ENCODE measurements at places on chromosomes 3 and 15.

DNA sequence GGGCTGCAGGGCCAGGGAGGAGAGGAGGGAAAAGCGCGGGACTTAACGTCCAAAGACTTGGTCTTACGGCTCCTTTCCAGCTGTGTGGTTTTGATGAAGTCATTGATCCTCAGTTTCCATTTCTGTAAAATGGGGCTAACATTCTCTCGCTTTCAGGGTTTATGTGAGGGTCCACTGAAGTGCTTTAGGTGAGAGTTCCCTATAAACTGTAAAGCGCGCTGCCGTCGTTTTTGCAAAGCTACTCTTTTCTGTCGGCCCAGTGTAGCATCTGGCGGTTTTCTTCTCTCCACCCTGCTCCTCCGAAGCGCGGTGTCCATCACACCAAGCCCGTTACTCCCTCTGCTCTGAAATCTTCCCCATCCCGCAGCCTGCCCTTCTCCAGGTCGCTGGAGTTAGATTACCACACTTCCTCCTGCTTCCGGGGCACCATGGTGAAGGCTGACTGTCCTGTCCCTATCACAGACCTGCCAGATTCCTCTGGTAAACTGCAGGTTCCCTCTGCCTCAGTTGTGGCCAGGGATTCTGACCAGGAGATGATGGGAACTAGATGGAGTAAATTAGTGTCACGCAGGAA lies 702 bp upstream of the DNAJC17 start:
- no peak for DNase-seq

- DNase-seq = no peak
Observed at GRCh38 chr3:170500995-170501394, 82.3 kb downstream of the CLDN11 start.

- DNase-seq = no peak
Observed at GRCh38 chr15:31080591-31081014, 20.9 kb downstream of the TRPM1 start.

- no peak for DNase-seq
Observed at GRCh38 chr15:54836052-54836795, 360.5 kb downstream of the RSL24D1 start.

DNA sequence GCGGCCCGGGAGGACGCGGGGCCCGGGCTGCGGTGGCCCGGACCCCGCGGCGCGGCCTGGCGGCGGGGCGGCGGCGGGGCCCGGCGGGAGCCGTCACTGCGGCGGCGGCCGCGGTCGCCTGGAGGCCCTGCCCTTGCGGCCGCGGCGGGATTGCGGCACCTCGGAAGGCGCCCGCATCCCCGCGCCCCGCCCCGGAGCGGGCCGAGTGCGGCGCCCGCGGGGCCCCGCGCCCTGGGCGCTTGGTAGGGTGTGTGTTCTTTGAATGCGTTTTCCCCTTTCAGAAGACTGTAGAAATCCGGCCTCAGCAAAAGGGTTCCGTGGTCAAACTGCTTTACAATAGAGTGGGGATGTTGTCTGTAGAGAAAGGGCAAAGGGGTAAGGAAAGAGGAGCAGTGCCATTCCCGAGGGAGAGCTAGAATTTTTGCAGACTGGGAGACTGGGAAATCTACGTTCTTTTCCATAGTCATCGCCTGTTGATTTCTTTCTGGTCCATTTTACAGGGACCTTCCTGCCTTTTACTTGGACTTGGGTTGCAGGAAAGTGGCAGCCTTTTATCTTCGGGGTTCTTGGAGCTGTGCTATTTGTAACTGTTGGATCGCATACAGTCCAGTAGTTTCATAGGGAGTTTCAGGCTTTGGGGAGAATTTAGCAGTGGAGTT lies 630 bp downstream of the SNRK start:
- no peak for DNase-seq

- DNase-seq = no peak
Observed at GRCh38 chr3:8972639-8973038, 9.4 kb upstream of the RAD18 start.

DNA sequence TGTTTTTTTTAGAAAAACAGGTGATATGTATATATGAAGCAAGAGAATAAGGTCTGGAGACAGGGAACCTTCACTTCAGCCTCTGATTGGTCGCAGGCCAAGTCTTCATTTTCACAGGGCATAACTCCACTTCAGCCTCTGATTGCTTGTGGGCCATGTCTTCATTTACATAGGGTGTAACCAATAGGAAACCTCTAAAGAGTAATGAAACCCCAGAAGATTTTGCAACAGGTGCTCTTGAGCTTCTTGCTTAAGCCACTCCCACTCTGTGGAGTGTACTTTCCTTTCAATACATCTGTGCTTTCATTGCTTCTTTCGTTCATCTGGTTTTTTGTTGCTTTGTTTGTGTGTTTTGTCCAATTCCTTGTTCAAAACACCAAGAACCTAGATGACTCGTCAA lies 22.6 kb upstream of the SCG3 start:
- no peak for DNase-seq

DNA sequence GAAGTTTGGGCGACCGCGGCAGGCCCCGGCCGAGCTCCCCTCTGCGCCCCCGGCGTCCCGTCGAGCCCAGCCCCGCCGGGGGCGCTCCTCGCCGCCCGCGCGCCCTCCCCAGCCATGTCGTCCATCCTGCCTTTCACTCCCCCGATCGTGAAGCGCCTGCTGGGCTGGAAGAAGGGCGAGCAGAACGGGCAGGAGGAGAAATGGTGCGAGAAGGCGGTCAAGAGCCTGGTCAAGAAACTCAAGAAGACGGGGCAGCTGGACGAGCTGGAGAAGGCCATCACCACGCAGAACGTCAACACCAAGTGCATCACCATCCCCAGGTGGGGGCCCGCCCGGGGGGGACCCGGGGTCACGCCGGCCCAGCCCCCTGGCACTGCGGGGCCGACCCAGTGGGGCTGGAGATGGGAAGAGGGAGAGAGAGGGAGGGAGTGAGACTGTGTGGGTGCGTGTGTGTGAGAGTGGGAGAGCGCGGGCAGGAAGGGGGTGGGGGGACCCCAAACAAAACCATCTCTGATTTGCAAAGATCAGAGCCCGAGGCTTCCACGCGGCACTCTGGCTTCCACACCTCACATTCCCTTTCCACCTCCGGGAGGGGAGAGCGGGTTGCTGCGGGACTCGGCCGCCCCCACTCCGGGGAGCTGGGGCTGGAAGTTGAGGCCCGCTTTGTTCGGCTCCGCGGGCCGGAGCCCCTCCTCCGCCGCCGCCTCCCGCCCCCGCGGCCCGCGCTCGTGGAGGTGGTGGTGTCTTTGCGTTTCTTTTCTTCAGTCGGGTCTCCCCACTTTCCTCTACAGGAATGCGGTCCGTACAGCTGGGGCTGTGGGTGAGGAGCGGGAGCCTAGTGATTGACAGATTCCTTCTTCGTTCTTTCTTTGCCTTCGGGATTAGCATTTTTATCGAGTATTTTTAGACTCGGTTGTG lies 898 bp downstream of the SMAD3 start:
- DNase-seq = no peak

DNA sequence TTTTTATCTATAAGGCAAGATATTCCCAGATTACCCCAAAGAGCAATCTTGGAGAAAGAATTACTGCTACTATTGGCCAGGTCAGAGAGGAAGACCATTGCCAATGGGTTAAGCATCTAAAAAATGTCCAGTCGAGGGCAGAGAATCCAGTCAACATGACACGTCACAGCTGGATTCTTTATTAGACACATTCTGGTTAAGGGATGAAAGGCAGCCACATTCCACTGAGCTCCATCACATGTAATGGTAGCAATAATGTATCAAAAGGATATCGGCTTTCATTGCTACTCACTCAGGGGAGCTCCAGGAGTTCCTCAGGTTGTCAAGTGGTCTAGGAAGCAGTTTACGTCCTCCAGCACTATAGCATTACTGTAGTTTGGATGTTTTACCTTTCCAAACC lies 421.1 kb downstream of the PLOD2 start:
- DNase-seq = no peak

GRCh38 chr15:92112711-92113110 lies 259.2 kb downstream of the SLCO3A1 start:
- DNase-seq = no peak

GRCh38 chr15:70087708-70088352 lies 9.9 kb downstream of the TLE3 start:
- no peak for DNase-seq

- no peak for DNase-seq
Observed at GRCh38 chr3:155960060-155960459, 89.6 kb downstream of the GMPS start.

- DNase-seq = no peak
Observed at GRCh38 chr15:35399901-35400300, 146.1 kb downstream of the DPH6 start.

- no peak for DNase-seq
Observed at GRCh38 chr3:31861826-31862225, 119.2 kb downstream of the OSBPL10 start.

DNA sequence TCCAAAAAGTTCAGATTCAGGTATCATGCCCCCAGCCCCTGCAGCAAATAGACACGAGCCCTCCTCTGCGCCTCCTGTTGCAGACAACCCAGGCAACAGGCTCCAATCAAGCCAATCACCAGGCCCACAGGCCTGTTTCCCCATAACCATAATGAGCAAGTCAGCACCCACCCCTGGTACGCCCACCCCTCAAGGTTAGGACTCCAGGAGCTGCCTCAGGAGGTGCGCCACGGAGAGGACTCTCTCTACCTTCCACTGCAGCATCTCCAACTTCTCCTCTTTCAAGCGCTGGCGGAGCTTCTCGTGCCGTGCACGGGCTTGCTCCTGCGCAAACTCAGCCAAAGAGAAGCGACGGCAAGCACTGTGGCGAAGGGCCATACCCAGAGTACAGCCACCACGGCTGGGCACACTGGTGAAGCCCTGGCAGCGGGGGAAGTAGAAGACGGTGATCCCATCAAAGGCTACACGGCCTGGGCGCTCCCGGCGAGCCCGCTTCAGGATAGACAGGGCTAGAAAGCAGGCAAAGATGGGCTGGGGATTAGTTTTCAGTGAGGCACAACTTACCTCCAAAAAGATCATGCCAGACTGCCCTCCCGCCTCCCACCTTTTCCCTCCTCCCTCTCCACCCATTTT lies 8.5 kb downstream of the CSRNP1 start:
- no peak for DNase-seq

- no peak for DNase-seq
Observed at GRCh38 chr15:53458736-53459135, 300.7 kb downstream of the WDR72 start.

- no peak for DNase-seq
Observed at GRCh38 chr15:101118615-101119014, 133.2 kb downstream of the CHSY1 start.

- DNase-seq = no peak
Observed at GRCh38 chr3:64098670-64099069, 75.4 kb upstream of the PSMD6 start.

DNA sequence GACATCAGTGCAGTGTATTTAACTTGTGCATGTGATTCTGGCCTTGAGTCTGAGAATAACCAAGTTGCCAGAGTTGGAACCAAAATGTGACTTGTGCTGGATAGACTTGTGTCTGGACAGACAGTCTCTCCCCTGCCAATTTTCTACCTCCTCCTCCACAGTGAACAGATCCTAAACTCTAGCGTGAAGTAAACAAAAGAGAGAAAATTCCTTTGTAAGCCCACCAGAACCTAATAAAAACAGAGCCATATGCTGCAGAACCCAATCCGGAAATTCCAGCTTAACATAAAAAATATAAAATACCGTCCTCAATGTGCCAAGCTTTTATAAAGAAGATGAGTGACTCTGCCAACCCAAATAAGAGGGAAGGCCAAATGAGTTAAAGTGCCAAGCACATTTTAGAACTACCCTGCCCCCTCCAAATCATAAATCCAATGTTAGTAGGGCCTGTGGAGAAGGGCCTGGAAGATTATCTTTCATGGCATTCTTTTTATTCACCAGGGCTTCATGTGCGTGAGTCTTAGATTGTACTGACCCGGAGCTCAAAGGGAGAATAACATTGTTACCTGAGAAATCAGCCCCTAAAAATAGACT lies 344.6 kb upstream of the PROK2 start:
- no peak for DNase-seq

DNA sequence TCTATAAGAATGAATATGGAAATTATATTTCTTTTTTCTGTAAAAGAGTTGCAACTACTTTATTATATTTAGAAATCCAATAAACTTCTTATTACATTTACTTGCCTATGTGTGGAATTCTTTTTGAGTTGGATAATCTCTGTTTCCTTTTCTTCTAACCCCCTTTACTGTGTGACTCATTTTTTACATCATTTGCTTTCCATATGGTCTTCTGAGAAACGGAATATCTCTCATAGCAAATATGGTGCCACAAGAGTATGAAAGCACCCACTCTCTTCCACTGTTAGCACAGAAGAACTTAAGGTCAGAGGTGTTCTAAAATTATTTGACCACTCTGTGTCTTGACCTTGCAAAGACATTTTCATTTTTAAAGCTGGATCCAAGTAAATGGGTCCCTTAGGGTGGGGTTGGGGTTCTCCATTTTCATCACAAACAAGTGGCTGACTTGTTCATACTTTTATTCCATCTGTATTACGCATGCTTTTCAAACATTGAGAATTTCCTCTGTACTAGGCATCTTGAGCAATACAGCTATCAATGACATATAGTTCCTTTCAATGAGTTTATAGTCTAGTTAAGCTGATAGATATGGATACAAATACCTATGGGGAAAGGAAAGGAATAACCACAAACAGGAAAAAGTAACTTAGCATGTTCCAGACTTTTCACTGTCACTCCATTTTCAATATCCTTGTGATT lies 281.1 kb upstream of the TPRG1 start:
- DNase-seq = no peak

Measured in thymus (tissue), 14 donors.